ENCODE measurements at places on chromosomes 7 and 10. TPM values are rescaled to one million over a fixed set of nuclear protein-coding genes. Genes with fewer than 3 reads are reported as not detected.

Gene DRGX
- total RNA-seq, result not detected

Gene CXCL12
- not detected for total RNA-seq

Gene SEMA3E
- total RNA-seq, result not detected

Gene LIPM
- not detected for total RNA-seq

Gene ZNF862
- total RNA-seq, result 19.4 TPM

Gene ANK3
- total RNA-seq, result 11.2 TPM

Gene VWDE
- 1.9 TPM for total RNA-seq

Gene OPN1SW
- total RNA-seq, result not detected

GRCh38 chr7:76202666-76203030, 952 bp downstream of the SRRM3 start:
- H3K4me1 ChIP-seq, result no peaks in the 10 kb centered on the region
- H3K27me3 ChIP-seq, result peaks cover 25% of the 10 kb centered on the region
- DNase-seq, result no peak
- H3K4me3 ChIP-seq, result no peak overlapping the region
- H3K27ac ChIP-seq, result no peak overlapping the region

DNA sequence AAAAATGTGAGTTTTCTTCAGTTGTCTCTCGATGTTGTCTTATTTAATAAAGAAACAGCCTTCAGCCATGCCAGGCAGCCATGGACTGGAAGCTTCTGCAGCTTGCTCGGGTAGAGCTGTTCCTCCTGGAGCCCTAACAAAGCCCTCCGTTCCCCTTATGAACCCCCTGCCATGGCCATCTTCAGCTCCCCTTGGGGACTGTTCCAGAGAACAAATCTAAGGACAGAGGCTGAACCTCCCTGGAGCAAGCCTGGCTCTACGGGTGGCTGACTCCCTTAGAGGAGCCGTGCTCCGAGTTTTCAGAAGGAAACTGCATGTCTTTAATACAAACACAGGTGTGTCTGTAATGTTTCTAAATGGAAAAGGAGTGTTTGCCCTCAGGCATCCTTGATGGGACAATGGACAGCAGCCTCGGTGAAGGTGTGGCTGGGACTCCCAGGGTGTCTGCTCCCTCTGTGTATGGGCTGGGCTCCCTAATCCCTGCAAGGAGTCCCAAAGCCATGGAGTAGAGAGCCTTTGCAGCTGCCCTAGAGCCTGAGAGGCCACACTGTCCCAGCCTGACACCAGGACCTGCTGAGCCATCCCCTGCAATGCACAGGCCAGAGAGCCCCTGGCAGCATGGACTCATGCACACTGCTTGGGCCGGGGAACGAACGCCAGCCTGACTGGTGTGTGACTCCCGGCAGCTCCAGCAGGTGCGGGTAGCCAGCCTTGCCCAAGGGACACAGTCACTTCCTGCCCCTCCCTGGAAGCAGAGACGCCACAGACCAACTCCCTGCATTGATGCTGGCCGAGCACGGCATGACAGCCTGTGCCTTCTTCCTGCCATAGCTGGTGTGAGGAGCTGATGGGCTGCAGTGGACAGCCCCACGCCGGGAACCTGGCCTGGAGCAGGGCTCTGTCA, 381.8 kb downstream of the TCERG1L start:
- DNase-seq, result no peak
- no peaks in the 10 kb centered on the region for H3K27me3 ChIP-seq
- H3K4me3 ChIP-seq, result no peak overlapping the region
- no peaks in the 10 kb centered on the region for H3K4me1 ChIP-seq
- no peaks in the 10 kb centered on the region for H3K36me3 ChIP-seq
- no peak overlapping the region for H3K27ac ChIP-seq

DNA sequence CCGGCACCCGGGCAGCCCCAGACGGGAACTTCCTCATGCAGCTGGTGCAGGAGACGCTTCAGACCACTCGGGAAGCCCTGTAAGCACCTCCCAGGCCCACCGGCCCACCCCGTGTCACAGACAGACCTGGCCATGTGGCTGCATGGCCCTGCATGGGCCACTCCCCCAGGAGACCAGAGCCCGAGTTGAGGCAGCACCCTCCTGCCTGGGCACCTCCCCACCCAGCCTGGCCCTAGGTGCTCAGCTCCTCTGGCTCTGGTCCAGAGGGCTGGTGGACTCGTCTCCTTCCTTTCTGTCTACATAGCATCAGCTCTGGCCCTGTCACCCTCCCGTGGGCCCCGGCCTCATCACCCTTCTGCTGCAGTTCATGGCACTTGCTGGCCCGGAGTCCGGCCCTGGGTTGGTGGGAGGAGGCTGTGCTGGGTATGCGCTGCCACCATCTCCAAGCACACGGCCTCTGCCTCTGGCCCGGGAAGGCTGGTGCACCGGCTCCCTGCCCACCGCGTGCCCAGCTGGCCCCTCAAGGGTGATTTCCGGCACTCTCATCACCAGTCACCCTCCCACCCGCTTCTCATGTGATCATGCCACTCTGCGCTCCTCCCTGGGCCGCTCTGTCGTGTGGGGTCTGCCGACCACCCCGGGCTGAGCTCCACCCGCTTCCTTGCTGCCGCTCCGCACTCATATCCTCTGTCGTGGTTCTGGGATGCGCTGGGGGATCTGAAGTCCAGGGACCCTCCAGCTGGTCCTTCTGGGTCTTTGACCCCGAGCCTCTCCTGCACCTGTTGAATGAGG, 53.1 kb upstream of the DPYSL4 start:
- no peaks in the 10 kb centered on the region for H3K36me3 ChIP-seq
- H3K4me1 ChIP-seq, result peaks cover 2% of the 10 kb centered on the region
- DNase-seq, result no peak

DNA sequence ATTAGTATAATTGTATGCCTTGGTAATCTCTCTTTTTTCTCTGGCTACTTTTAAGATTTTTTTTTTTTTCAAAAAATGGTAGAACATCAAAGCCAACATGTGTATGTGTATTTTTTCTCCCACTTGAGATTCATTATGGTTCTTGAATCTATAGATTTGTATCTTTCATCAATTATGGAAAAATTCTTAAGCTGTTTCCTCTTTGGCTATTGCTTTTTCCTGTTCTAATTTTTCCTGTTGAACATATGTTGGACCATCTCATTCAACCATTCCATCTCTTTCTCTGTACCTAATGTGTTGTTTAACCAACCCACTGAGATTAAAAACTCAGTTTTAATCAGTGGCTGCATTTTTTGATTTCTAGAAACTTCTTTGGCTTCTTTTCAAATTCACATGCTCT, 107.2 kb downstream of the HECTD2 start:
- H3K36me3 ChIP-seq, result peaks cover 5% of the 10 kb centered on the region
- H3K27ac ChIP-seq, result no peak overlapping the region
- H3K27me3 ChIP-seq, result peaks cover 3% of the 10 kb centered on the region
- H3K4me1 ChIP-seq, result peaks cover 2% of the 10 kb centered on the region
- no peak for DNase-seq

- no peak overlapping the region for H3K4me3 ChIP-seq
- no peak for DNase-seq
- H3K27me3 ChIP-seq, result no peaks in the 10 kb centered on the region
- no peak overlapping the region for H3K27ac ChIP-seq
- H3K4me1 ChIP-seq, result no peaks in the 10 kb centered on the region
- peaks cover 9% of the 10 kb centered on the region for H3K36me3 ChIP-seq
Measured at GRCh38 chr7:98233219-98234070, 18.6 kb downstream of the TECPR1 start.

DNA sequence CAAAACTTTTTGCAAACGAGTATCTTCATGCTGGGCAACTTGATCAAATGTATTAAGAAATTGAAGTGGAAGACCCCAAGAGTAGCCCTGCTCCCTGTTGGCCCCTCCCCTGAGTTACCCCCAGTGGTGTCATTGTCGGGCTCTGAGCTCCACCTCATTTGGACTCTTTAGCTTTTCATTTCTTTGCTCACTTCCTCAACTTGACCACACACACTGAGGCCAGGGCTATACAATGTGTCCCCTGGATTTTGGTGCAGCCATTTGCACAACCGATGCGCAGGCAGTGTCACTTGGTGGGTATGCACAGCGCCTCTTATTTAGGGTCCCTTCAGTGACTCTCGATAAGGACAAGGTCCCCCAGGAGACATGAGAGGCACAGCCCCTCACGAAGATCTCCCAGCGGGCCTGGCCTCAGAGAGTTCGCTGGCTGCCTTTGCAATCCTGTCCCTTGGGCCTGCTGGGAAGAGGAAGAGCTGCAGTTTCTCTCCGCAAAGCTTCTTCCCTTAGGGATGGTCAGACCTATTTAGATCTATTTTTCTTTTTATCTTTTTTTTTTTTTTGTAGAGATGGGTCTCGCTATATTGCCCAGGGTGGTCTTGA, 2.5 kb upstream of the MUC3A start:
- H3K27me3 ChIP-seq, result peaks cover 21% of the 10 kb centered on the region
- no peaks in the 10 kb centered on the region for H3K36me3 ChIP-seq
- no peak overlapping the region for H3K27ac ChIP-seq
- H3K4me3 ChIP-seq, result no peak overlapping the region

GRCh38 chr10:44933451-44934321, 22.5 kb downstream of the TMEM72 start:
- H3K4me1 ChIP-seq, result peaks cover 7% of the 10 kb centered on the region
- H3K27me3 ChIP-seq, result peaks cover 4% of the 10 kb centered on the region
- no peaks in the 10 kb centered on the region for H3K36me3 ChIP-seq

DNA sequence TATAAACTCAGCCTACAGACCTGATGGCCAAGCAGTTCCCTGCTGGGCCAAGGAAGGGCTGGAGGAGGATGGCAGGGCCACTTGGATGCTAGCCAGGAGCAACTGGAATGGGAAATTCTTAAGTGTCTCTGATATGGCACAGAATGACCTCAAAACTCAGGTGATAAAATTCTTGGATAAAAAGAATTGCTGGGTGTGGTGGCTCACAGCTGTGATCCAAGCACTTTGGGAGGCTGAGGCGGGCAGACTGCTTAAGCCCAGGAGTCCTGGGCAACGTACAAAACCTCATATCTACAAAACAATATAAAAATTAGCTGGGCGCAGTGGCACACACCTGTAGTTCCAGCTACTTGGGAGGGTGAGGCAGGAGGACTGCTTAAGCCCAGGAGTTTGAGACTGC, 14.0 kb upstream of the PKD1L1 start:
- H3K27me3 ChIP-seq, result no peaks in the 10 kb centered on the region
- peaks cover 59% of the 10 kb centered on the region for H3K36me3 ChIP-seq
- DNase-seq, result no peak
- H3K4me3 ChIP-seq, result no peak overlapping the region
- H3K4me1 ChIP-seq, result peaks cover 1% of the 10 kb centered on the region

- no peak overlapping the region for H3K27ac ChIP-seq
- no peak for DNase-seq
- H3K4me1 ChIP-seq, result no peaks in the 10 kb centered on the region
Measured at GRCh38 chr7:289209-289755, 688 bp upstream of the FOXL3 start.

DNA sequence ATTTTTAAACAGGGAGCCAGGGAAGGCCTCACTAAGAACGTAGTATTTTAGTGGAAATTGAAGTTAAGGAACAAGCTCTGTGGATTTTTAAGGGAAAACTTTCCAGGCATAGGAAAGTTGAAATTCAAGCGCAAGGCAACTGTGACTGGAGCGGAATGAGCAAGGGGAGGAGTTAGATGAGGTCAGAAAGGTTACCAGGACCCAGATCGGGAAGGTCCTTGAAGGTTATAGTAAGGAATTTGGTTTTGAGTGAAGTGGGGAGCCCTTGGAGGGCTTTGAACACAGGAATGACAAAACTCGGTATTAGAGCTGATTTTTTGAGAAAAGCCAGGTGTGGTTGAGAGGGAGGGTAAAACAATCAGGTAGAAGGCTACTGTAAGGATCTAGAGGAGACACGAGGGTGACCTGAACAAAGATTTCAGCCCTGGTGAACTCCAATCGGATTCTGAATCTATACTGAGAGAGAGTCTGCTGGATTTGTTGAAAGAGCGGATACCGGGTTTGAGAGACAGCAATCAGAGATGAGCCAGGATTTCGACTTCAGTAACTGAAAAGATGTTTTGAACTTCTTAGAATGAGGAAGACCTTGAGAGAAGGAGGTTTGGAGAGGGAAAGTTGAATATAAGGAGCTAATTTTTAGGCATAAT, 1013.9 kb downstream of the NRG3 start:
- H3K4me3 ChIP-seq, result no peak overlapping the region
- H3K36me3 ChIP-seq, result no peaks in the 10 kb centered on the region
- peaks cover 2% of the 10 kb centered on the region for H3K27me3 ChIP-seq
- H3K4me1 ChIP-seq, result no peaks in the 10 kb centered on the region

DNA sequence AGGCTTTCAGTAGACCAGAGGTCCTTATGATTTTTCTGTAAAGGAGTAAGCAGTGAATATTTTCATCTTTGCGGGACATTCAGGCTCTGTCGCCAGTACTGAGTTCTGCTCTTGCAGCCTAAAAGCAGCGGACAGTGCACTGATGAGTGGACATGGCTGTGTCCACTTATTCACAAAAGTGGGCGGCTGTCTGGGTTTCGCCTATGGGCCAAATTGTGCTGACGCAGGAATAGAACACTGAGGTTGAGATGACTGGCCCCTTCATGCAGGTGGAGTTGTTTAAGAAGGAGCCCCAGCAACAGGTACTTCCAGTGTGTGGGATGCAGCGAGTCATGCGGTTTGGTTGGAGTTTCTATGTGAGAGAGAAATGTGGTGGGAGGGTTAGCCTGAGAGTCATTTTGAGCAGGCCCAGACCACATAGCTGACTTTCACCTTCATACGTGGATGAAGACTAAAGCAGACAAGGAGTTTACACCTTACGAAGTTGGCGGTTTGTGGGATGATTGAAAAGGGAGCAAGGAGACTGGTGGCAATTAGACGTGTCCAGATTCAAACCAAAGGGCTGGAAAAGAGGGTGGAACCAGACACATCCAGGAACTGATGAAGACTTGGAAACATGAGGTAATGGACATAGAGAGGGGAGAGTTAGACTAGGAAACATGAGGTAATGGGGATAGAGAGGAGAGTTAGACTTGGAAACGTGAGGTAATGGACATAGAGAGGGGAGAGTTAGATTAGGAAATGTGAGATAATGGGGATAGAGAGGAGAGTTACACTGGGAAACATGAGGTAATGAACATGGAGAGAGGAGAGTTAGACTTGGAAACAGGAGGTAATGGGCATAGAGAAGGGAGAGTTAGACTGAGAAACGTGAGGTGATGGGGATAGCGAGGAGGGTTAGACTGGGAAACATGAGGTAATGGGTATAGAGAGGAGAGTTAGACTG, 38.2 kb downstream of the WDR37 start:
- peaks cover under 1% of the 10 kb centered on the region for H3K4me1 ChIP-seq
- H3K4me3 ChIP-seq, result no peak overlapping the region
- H3K27ac ChIP-seq, result no peak overlapping the region
- DNase-seq, result peak; percentile 75
- H3K27me3 ChIP-seq, result no peaks in the 10 kb centered on the region

- DNase-seq, result peak; percentile 34
- peaks cover 4% of the 10 kb centered on the region for H3K36me3 ChIP-seq
- H3K4me1 ChIP-seq, result peaks cover 34% of the 10 kb centered on the region
Measured at GRCh38 chr10:22002591-22003176, 846 bp downstream of the DNAJC1 start.

Measured in activated naive CD4-positive, alpha-beta T cell treated with anti-CD3 and anti-CD28 coated beads for 36 hours (primary cell).